A549 treated with DMSO at 1 μM for 4 hours (cell line): ENCODE measurements at places on chromosomes 5 and 9. TPM values are rescaled to one million over a fixed set of nuclear protein-coding genes. Genes with fewer than 3 reads are reported as not detected.

CCL27 gene
- 0.27 to 0.39 TPM (median 0.34 TPM) in 4 of 5 replicates, not detected in the other for total RNA-seq

FBP2 gene
- total RNA-seq: not detected in 5 replicates

ECM2 gene
- 0.12 to 0.29 TPM (median 0.19 TPM) in 5 replicates for total RNA-seq

RNF183 gene
- 0.20 TPM in 1 of 5 replicates, not detected in the others for total RNA-seq

MOB3B gene
- total RNA-seq: 6.9 to 9.4 TPM (median 7.9 TPM) in 5 replicates

IFNK gene
- not detected in 5 replicates for total RNA-seq

ZDHHC11B gene
- total RNA-seq: 0.92 to 1.5 TPM (median 1.1 TPM) in 5 replicates

ARHGAP26 gene
- total RNA-seq: 5.9 to 10.0 TPM (median 8.5 TPM) in 5 replicates

TMEM174 gene
- total RNA-seq: not detected in 5 replicates
